ENCODE measurements at places on chromosomes 12 and 14.

DNA sequence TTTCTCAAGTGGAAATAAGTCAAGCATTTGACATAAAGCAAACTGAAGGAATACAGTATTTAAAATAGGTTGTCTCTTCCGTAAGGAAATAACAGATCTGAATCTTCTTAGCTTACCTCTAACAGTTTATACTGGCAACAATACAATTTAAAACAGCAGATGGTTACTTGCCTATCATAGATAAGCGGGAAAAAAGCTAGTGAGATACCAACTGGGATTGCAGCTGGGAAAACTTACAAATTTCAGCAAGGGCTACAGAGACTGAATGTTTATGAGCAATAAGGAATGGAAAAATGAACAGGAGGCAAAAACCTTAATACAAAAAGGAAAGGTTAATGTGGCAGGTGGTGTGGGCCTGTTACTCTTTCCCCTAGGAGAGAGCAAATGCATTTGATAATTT is 220.0 kb downstream of the RASSF9 start:
- DNase-seq, result no peak

DNA sequence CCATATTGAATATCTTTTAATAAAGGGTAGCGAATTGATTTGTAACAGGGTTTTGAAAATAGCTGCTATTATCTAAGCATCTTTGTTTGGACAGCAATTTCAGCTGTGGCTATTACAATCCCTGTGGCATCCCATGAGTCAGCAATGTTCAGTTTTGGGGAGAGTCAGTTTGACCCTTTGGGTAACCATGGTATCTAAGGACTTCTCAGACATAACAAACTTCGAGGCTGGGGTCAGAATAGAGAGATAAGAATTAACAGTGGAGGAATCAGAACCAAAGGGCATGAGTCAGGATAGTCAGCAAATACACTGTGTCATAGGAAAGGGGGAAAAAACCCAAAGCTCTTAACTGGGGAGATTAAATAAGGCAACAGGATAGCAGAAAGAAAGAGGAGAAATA is 11.7 kb upstream of the PTHLH start:
- DNase-seq, result no peak

GRCh38 chr12:122099280-122099749 is 20.8 kb downstream of the MLXIP start:
- no peak for DNase-seq

DNA sequence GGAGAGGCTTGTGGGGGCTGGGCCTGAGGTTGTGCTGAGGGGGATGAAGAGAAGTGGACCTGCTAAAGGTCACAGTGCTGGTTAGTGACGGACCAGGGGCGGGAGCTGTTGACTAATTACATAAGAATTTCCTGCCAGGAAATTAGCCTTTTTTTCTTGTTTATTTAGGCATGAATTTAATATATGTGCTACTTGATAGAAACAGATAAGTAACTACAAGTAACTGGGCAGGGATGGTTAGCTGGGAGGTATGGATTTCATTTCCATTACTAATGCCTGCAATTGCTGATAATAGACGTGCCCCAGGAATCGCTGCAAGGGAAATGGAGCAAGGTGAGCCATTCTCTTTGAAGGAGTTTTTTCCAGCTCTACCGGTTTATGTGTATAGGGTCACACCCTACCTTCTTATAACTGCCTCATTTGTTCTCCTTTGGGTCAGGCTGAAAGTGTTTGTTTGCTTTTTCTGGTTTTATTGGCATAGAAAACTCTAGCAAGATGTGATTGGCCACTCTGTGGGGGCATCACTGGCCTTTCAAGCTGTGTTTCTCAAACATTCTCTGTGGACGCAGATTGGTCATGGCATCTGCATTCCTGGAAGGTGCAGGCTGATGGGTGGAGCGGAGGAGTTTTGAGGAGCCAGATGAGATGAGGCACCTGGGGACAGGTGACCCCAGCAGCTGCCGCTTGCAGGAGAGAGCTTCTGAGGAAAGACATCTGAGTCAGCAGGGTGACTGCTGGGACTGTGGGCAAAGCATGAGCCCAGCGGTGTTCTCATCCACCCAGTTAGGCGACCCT is 19.0 kb upstream of the GPRC5A start:
- no peak for DNase-seq

DNA sequence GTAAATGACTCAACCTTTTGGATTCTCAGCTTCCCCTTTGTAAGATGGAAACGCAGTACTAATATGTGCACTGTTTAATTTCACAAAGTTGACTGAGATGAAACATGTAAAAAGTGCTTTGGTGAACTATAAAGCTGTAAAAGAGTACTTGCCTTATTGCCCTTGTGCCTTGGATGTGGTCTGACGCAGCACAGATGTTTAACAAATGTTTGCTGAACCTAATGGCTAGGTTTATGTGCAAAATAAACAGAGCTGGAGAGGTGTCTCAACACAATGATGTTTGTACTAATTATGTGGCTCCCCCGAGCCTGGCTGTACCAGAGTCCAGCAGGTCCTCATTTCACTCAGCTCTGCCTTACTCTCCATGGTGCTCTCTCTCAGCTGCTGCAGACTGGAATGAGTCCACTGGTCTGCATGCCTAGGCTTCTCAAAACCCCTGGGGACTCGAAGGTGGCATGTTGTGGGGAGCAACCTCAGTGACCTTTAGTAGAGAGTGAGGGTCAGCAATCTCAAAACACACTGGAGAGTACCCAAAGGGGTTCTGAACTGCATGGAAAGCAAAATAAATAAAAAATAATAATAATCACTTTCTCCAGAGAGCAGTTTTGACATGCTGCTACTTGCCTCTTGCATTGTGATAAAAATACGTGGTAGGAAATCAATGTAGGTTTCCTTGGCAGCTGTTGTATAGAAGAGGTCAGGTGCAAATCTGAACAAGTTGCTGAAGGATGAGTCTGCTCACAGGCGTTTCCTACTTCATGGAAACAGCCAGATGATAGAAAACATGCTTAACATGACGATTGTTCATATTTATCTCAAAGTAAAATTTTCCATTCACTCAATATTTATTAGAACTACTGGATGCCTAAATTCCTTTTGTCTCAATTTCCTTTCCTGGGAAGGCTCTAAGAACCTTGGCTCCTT is 8.5 kb upstream of the AMIGO2 start:
- no peak for DNase-seq

- no peak for DNase-seq
Measured at GRCh38 chr12:47408171-47408871, 297.5 kb downstream of the RPAP3 start.

DNA sequence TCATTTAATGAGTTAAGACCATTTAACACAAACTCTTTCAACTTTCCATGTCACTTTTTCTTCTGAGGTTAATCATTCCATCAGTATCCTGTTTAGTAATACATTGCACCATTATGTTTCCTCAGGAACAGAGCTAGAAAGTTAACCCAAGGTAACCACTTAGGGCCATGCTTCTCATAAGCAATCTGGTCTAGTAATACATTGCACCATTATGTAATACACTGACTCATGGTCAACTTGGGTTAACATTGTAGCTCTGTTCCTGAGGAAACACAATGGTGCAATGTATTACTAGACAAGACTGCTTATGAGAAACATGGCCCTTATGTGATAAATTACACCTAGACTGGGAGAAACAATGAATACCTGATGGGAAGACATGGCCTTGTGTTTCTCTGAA is 21.7 kb downstream of the ERH start:
- DNase-seq, result no peak

GRCh38 chr12:91778091-91778832 is 367.4 kb downstream of the BTG1 start:
- no peak for DNase-seq

DNA sequence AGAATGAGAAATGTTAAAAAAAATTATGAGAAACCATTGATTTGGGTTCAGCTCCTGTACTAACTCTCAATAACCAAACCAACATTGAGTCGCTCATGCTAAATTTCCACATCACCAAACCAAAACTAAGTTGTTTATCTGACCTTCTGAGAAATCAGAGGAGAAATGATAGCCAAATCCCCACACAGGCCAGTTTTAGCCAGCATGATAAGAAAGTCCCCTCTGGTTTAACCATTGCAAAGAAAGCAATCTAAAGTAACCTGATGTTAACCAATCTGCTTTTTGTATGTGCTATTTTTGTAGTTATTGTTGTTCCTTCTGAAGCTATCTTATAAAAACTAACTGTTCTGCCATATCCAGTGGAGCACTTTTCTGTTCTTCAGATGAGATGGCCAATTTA is 599.7 kb downstream of the SLC16A7 start:
- no peak for DNase-seq

DNA sequence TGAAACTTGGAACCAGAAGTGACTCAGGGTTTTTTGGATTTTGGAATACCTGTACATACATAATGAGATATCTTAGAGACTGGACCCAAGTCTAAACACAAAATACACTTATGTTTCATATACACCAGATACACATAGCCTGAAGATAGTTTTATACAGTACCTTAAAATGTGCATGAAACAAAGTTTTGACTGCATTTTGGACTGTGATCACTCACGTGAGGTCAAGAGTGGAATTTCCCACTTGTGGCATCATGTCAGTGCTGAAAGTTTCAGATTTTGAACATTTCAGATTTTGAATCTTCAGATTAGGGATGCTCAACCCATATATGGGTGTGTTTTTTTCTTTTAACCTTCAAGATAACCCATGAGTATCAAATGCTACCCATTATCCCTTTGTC is 6.6 kb downstream of the SBNO1 start:
- no peak for DNase-seq

DNA sequence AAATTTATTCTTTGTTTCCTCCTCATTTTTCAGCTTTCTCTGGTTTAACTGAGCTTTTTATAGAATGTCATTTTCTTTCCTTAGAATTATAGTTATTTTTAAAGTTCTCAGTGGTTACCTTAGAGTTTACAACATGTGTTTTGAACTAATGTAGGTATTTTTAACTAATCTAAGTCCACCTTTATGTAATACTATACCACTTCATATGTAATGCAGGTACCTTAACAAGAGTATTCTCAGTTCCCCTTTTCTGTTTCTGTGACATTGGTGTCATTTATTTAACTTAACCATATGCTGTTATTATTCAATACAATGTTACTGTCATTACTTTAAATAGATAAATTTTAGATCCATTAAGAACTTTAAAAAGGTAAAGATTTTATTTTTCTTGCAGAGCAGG is 30.3 kb upstream of the KCNC2 start:
- DNase-seq, result no peak
